ENCODE measurements at places on chromosomes 4 and X.

GRCh38 chr4:39256436-39256835 is 74.1 kb downstream of the WDR19 start:
- H3K27me3 ChIP-seq = no peaks in the 10 kb centered on the region
- DNase-seq = no peak
- H3K27ac ChIP-seq = no peak overlapping the region
- no peak overlapping the region for H3K4me3 ChIP-seq

DNA sequence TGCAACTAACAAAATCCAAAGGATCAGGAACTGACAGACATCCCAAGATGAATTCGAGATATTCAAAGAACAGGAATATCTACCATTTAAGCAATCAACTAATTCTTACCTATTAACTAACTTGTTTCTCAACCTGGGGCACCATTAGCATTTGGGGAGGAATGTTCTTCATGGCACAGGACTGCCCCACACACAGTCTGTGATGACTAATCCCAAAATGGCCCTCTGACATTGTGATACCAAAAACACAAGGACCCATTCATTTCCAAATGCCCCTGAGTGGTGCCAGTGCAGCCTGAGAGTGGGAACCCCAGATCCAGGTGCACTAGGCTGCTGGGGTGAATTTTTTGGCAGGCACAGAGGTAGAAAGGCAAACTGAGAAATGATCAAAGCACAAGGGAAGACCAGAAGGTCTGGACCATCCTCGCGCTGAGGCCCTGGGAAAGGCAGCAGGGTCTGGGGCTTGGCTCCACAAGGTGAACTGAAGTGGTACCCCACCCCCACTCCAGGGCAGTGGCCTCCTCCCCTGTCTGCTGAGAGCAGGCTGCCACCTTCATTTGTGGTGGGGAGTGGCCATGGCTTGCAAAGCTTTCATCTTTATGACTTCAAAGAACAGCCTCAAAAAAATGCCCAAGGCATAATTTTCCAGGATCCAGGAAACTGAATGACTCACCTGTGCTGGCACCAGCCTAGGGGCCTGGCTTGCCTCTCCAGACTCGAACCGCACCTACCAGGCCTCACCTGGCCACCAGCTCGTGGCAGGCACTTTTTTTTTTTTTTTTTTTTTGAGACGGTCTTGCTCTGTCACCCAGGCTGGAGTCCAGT is 122.4 kb downstream of the BCOR start:
- peaks cover 3% of the 10 kb centered on the region for H3K27me3 ChIP-seq
- DNase-seq = no peak
- H3K27ac ChIP-seq = no peak overlapping the region
- no peaks in the 10 kb centered on the region for H3K4me1 ChIP-seq
- H3K36me3 ChIP-seq = peaks cover 4% of the 10 kb centered on the region

DNA sequence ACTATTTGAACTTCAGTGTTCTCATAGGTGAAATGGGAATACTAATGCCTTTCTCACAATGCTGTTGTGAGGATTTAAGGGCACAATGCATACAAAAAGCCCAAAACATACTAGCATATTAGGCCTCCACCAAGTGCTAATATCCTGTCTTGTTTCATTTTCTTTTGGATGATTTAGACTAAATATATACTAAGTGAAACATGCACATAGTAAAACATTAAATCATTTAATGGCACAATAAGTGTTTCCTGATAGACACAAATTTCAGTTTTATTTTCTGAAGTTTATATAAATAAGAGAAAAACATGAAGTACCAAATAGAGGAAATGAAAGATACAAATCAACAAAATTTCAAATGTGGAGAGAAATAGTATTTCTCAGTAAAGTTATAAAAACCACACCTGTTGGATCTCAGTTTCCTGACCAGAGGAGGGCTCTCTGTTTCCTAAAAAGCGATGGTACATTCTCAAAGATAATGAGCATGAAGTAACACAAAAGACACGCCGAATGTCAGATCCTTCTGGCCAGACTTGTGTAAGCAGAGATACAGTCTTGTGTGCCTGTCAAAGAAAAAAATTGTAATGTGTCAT is 25.1 kb downstream of the DDX60 start:
- peaks cover 14% of the 10 kb centered on the region for H3K36me3 ChIP-seq
- no peak overlapping the region for H3K4me3 ChIP-seq
- DNase-seq = no peak
- H3K27ac ChIP-seq = no peak overlapping the region

- no peak for DNase-seq
Observed at GRCh38 chr4:124030147-124030546, 633.6 kb downstream of the SPRY1 start.

GRCh38 chr4:15890246-15890829 is 48.2 kb downstream of the FGFBP1 start:
- H3K27me3 ChIP-seq = no peaks in the 10 kb centered on the region
- DNase-seq = no peak
- H3K36me3 ChIP-seq = no peaks in the 10 kb centered on the region
- H3K27ac ChIP-seq = no peak overlapping the region
- no peak overlapping the region for H3K4me3 ChIP-seq

- H3K4me1 ChIP-seq = no peaks in the 10 kb centered on the region
- no peak overlapping the region for H3K27ac ChIP-seq
- no peak for DNase-seq
- no peaks in the 10 kb centered on the region for H3K36me3 ChIP-seq
- H3K4me3 ChIP-seq = no peak overlapping the region
Observed at GRCh38 chr4:82748810-82749470, 49.7 kb downstream of the SCD5 start.

GRCh38 chr4:109873791-109874514 is 26.0 kb downstream of the LRIT3 start:
- H3K27me3 ChIP-seq = peaks cover 4% of the 10 kb centered on the region
- H3K4me3 ChIP-seq = no peak overlapping the region
- no peak overlapping the region for H3K27ac ChIP-seq
- H3K4me1 ChIP-seq = no peaks in the 10 kb centered on the region

DNA sequence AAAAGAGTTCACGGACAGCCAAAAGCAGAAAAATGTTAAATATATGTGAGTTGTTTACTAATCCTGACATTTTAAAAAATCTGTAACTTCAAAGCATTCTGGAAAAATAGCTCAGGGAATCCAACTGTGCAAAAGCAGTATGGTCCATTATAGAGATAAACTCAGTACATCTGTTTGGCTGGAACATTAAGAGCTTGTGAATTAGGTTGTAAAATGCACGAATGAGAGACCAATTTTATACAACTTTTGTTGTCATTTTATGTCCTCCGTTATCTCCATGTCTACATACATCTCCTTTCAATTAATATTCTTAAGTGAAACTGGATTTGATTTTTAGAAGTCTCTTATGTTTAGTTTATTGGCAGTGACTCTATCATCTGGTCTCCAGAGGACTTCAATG is 367.0 kb upstream of the ATOH1 start:
- no peaks in the 10 kb centered on the region for H3K4me1 ChIP-seq
- no peaks in the 10 kb centered on the region for H3K27me3 ChIP-seq
- H3K27ac ChIP-seq = no peak overlapping the region
- DNase-seq = no peak

DNA sequence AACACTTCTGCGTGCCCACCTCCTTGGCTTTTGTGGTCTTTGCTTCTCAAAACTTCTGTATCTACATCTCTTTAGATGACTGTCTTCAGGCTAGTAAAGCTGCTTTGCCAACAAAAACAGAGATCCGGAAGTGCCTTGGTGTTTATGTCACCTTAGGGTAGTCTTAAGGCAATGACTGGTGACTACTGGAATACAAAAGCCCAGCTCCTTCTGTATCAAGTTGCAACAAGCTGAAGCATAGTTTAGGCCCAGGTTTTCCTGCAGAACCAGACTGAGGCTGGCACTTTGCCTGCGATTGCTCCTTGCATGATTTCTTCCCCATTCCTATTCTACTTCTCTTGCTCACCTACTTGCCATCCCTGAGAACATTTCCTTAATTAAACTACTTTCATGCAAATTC is 333.8 kb downstream of the DMD start:
- no peaks in the 10 kb centered on the region for H3K27me3 ChIP-seq
- no peaks in the 10 kb centered on the region for H3K36me3 ChIP-seq
- DNase-seq = no peak
- no peak overlapping the region for H3K4me3 ChIP-seq

GRCh38 chr4:52102587-52102986 is 51.5 kb downstream of the SPATA18 start:
- H3K4me3 ChIP-seq = no peak overlapping the region
- DNase-seq = no peak
- H3K36me3 ChIP-seq = no peaks in the 10 kb centered on the region
- H3K4me1 ChIP-seq = no peaks in the 10 kb centered on the region
- H3K27me3 ChIP-seq = no peaks in the 10 kb centered on the region

DNA sequence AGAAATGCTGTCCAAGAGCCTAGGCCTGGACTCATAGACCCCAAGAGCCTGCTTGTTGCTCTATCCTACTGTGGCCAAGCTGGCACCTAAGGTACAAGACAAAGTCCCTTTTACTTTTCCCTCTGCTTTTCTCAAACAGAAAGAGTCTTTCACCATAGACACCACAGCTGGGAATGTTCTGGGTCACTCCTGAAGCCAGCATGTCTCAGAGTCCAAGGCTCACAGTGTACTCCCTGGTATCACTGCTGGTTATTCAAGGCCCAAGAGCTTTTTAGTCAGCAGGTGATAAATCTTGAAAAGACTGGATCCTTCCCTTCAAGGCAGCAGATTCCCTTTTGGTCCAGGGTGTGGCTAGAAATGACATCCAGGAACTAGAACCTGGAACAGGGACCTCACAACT is 328.8 kb downstream of the IQCM start:
- H3K36me3 ChIP-seq = no peaks in the 10 kb centered on the region
- no peaks in the 10 kb centered on the region for H3K27me3 ChIP-seq
- no peak overlapping the region for H3K27ac ChIP-seq
- no peaks in the 10 kb centered on the region for H3K4me1 ChIP-seq
- no peak for DNase-seq

DNA sequence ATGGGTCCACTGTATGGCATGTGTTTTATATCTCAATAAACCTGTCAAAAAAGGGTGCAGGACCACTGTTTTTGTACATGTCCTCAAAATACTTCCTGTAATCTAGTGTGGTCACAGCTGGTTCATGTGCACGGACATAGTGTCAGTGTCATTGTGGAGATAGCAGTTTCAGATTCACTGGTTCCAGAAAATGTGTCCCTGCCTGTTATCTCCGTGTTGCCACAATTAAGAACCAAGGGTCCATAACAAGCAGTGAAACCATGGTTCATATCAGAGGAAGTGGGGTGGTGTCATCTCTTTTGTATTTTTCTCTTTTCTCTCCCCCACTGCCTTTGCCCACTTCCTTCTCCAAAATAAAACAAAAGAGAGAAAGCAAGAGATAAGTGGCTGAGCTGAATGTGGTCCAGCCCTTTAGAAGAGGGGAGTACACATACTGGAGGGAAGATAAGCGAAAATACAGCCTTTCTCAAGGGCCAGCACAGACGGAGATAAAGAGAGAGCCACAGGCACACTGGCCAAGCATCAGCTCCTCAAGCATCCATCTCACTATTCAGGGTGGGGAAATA is 51.2 kb downstream of the TBL1X start:
- H3K4me3 ChIP-seq = peak overlapping the region; percentile 21
- H3K4me1 ChIP-seq = peaks cover 26% of the 10 kb centered on the region
- peak overlapping the region; percentile 14 for H3K27ac ChIP-seq
- DNase-seq = no peak
- H3K36me3 ChIP-seq = peaks cover 19% of the 10 kb centered on the region

GRCh38 chr4:7766661-7767345 is 172.9 kb downstream of the AFAP1 start:
- H3K4me3 ChIP-seq = no peak overlapping the region
- peaks cover 3% of the 10 kb centered on the region for H3K4me1 ChIP-seq
- peaks cover 16% of the 10 kb centered on the region for H3K27me3 ChIP-seq
- H3K36me3 ChIP-seq = no peaks in the 10 kb centered on the region

DNA sequence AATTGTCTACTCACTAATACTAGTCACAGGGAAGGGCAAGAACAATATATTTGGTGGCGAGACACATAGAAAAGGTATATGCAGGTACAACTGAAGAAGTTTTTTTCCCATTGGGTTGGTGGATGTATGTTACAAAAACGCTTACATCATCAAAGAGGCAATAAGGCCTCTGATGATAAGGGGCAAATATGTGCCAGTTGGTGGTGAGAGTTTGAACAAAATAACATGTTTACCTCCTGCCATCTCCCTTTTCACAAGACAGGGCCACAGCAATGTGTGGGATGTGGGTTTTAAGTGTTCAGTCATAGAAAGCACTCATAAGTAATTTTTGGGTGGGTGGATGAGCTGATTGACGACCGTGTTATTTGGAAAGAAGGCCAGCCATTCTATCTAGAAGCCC is 41.7 kb downstream of the PAGE2 start:
- no peak overlapping the region for H3K27ac ChIP-seq
- H3K27me3 ChIP-seq = no peaks in the 10 kb centered on the region
- H3K36me3 ChIP-seq = no peaks in the 10 kb centered on the region
- DNase-seq = no peak
- no peak overlapping the region for H3K4me3 ChIP-seq

DNA sequence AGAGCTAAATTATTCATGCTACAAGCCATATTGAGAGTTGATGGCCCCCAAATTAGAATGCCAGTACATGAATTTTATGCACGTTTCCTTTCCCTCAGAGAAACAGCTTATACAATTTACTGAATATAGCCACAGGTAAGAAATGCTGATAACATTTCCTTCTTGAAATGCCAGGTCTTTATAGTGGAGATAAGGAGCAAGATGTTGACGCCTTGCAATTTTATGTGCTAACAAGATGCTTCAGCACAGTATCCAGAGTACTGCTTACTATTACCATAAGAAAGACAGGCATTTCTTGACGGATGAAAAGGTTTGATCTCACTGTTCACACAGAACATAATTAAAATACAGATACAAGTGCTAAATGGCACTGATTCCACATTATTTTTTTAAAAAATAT is 223.2 kb upstream of the CTSO start:
- no peak overlapping the region for H3K27ac ChIP-seq
- H3K36me3 ChIP-seq = no peaks in the 10 kb centered on the region

GRCh38 chr4:26217961-26218676 is 102.7 kb upstream of the RBPJ start:
- H3K27ac ChIP-seq = peak overlapping the region; percentile 68
- DNase-seq = peak; percentile 21
- no peaks in the 10 kb centered on the region for H3K36me3 ChIP-seq
- no peak overlapping the region for H3K4me3 ChIP-seq
- peaks cover 16% of the 10 kb centered on the region for H3K4me1 ChIP-seq
- H3K27me3 ChIP-seq = peaks cover 15% of the 10 kb centered on the region

DNA sequence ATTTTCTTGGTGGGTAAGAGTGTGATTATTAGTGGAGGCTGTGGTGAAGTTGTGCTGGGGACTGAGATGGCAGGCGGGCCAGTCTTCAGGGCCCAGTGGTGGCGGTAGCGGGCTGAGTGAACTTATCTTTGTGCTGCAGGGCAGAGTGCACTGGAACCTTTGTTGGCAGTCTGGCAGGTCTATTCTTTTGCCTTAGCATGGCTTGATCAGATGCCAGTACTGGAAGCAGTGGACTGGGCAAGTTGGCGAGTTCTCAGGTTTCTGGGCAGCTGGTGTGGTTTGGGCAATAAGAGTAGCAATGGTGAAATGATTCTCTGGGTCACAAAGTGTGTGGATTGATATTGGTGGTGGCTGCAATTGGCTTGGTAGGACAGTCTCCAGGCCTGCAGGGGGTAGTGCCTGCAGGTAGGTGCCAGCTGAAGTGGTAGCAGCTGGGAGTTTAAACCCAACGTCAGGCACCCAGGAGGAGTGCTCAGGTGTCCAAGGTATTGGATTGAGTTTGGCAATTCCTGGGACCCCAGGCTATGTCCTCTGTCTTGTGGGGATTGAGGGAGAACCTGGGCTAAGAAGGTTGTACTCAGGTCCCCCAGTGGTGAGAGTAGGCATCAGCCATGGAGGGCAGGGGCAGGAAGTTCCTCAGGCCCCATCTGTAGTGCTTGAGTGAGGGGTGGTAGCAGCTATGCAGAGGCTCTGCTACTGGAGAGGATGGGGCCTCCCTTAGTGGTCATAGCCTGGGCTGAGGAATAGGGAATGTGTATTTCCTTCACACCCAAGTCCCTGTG is 34.9 kb upstream of the SLC25A14 start:
- peaks cover 6% of the 10 kb centered on the region for H3K27me3 ChIP-seq
- no peak overlapping the region for H3K4me3 ChIP-seq
- no peak overlapping the region for H3K27ac ChIP-seq
- no peaks in the 10 kb centered on the region for H3K36me3 ChIP-seq
